ENCODE measurements at places on chromosomes 6 and 20. TPM values are rescaled to one million over a fixed set of nuclear protein-coding genes. Genes with fewer than 3 reads are reported as not detected.

DNA sequence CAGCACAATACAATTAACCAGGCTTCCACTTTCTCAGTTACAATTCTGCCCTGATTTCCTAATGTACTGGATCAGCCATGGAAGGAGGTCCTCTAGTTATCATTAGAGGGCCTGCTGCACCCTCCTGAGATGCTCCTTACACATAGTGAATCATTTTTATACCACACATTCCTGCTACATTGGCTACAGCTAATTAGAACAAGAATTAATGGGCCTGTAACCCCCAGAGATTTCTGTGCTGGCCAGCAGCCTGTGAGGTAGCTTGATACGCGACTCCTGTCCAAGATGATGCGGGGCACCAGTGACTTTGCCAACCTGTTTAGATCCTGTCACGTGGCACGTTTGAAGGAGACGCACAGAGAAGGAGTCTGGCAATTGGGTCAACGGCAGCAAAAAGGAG lies 422.8 kb downstream of the EPM2A start:
- DNase-seq, result no peak

WFDC5 gene
- total RNA-seq, result not detected

PPIL6 gene
- 0.13 TPM for total RNA-seq

ZDHHC14 gene
- 0.93 TPM for total RNA-seq

DNA sequence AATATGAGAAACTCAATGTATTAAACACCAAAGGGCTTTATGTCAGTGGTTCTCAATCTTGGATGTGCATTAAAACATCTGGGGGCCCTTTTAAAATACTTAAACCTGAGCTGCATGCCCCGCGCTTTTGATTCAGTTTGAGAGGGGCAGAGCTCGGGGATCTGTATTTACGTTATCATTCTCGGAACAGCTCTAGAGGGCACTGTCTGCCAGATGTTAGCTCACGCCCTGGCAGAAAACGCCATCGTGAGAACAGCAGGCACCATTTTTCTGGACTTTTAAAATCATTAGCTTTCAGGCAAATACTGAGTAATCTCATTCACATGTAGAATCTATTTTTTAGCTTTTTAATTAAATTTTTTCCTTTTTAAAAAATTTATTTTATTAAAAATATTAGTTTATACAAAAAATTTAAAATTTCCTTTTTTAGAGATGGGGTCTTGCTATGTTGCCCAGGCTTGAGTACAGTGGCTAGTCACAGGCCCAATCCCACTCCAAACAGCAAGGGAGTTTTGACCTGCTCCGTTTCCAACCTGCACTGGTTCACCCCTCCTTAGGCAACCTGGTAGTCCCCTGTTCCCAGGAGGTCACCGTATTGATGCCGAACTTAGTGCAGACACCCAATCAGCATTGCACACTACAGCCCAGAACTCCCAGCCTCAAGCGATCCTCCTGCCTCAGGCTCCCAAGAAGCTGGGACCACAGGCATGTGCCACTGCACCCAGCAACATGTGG lies 30.0 kb upstream of the ZNF133 start:
- DNase-seq, result no peak

PCSK2 gene
- not detected for total RNA-seq

DNA sequence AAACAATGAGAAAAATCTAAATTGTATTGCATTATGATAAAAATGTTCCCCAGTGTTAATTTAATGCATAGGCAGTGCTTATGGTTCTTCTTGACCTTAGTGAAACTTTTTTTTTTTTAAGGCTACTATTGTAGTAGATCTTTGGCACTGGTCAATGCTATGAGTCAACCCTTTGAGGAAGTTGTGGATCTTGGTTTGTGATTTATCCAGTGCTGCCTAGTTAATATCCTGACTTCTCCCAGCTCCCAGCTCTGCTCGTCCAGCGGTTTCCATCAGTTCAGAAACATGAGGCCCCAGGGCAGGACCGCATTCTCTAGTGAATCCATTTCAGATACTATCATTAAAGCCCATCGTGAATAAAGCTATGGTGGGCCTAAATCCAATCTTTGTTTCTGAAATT lies 364.5 kb upstream of the JARID2 start:
- no peak for DNase-seq

DNA sequence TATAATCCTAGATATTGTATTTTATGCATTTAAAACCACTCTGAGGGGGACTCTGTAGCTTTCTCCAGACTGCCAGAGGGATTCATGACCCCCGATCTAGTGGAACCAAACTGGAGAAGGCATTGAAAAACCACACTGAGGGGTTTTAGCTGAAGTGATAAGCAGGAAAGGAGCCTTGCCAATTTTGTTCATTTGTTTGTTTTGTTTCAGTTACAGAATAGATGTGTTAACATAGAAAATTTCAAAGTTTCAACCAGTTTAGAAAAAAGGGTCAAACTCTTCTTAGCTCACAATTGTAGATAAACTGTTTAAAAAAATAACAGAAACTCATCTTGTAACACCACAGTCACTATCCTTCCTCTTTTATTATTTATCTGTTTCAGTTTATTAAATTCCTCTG lies 19.8 kb downstream of the TAB2 start:
- DNase-seq, result no peak

DNA sequence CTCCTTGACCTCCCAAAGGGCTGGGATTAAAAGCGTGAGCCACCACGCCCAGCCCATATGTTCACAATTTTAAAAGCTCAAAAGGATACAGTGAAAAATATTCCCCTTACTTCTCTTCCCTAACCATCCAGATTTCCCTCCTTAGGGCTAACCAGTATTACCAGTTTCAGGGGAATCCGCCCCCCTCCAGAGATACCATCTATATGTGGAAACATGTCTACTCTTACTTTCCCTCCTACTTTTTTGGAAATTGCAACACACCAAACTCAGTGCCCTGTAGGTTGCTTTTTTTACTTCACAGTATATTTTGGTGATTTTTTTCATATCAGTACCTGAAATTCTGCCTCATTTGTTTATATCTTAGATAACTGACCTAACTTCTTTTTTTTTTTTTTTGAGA lies 6.9 kb upstream of the RPL10A start:
- DNase-seq, result no peak

BEND6 gene
- not detected for total RNA-seq

RCAN2 gene
- not detected for total RNA-seq

GRCh38 chr20:59825944-59826759 lies 107.3 kb downstream of the SYCP2 start:
- no peak for DNase-seq

Data from naive thymus-derived CD4-positive, alpha-beta T cell (primary cell).